ENCODE measurements at places on chromosomes 3 and 15.

GRCh38 chr15:28904541-28905315 is 19.0 kb downstream of the APBA2 start:
- DNase-seq, result no peak

DNA sequence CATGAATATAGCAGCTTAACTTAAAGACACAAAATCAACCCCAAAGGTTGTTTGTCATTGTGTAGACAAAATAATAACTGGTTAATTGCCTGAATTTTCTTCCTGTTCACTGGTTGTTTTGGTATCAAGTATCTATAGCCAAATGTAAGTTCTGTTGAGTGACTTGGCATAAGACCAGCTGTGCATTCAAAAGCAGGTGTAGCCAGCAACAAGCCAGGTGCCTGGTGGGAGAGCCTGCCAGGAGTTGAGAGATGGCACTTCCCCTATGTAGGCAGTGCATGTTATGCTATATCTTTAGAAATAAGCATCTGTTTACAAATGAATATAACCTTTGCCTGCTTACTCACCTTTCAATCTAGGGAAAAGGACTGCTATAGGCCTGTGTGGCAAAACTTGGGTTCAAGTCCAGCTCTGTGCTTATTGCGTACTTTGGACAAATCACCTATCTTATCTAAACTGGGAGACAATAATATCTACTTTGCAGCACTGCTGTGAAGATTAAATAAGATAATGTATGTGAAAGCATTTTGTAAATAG is 84.9 kb upstream of the TBL1XR1 start:
- no peak for DNase-seq

DNA sequence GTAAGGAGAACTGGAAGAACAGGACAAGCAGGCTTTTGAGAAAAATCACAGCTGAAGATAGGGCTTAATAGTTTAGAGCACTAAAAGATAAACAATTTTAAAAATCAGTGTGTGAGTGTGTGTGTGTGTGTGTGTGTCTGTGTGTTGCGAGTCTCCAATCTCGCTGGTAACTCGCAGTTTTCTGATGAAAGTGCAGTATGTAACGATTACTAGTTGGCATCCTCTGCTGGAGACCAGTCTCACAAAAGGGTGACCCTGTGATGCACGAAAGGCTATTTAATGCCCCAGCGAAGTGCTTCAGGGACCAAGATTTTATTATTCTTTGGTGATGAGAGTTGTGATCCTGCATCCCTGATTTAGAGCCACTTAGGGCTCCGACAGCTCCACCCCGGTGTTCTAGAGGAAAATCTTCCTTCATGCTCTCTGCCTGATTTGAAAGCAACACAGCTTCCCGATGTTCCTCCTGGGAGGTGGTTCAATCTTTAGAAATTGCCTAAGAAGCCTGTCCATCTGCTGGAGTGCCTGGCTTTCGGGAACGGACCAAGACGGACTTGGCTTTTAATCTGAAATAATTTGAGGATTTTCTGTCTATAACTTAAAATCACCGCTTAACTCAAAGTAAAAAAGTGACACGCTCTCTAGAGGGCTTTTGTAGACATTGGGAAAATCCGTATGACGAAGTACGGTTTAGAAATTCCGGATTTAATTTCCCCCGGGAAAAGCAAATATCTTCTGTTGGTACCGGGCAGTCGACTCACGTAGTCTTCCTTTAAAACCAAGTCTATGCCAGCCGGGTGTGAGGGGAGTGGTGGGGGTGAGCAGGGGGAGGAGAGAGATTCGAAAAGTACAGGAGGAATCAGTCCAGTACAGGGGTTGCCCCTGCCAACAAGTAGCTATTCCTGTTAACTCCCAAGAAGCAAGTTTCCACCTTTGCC is 1.1 kb upstream of the ALCAM start:
- DNase-seq, result peak; percentile 77

- DNase-seq, result no peak
Observed at GRCh38 chr15:74423431-74424257, 10.1 kb downstream of the SEMA7A start.

DNA sequence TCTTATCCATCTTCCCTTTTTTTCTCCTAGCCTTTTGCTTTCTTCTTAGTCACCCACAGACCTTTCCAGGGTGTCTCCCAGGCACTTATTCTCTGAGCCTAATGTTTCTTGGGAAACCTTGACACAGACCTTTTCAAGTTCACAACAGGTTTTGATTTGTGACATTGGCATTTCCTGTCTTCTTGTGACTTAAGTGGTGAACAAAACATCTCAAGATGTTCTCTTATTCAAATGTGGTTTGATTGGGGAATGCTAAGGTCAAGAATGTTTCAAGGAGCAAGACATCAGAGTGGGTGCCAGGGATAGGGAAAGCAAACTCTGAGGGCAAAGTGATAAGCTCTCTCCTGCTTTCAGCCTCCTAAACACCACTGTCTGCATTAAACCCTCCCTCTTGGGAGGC is 68.2 kb upstream of the GSK3B start:
- peak; percentile 68 for DNase-seq

Measured in fibroblast of mammary gland (primary cell).